ENCODE measurements at places on chromosomes 6 and 20.

- DNase-seq: no peak
Observed at GRCh38 chr6:72976484-72976883, 248.8 kb downstream of the KHDC1L start.

DNA sequence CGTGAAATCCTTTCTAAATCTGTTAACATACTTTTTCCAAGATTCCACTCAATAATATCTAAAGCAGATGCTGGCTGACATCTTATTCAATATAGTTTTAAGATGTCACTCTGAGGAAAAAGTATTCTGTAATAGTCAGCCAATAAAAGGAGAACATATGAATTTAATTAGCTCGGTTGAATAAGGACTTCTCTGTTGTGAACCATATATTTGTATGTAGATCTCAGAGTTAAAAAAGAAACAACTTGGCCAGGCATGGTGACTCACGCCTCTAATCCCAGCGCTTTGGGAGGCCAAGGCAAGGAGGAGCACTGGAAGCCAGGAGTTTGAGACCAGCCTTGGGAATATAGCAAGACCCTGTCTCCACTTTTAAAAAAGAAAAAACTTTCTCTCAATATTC, 7.4 kb upstream of the CD24 start:
- DNase-seq: no peak

GRCh38 chr6:56282391-56282790, 35.0 kb upstream of the COL21A1 start:
- DNase-seq: no peak

- no peak for DNase-seq
Observed at GRCh38 chr6:105739764-105740163, 336.9 kb upstream of the PREP start.

- no peak for DNase-seq
Observed at GRCh38 chr20:39473536-39473935, 511.4 kb downstream of the DHX35 start.

DNA sequence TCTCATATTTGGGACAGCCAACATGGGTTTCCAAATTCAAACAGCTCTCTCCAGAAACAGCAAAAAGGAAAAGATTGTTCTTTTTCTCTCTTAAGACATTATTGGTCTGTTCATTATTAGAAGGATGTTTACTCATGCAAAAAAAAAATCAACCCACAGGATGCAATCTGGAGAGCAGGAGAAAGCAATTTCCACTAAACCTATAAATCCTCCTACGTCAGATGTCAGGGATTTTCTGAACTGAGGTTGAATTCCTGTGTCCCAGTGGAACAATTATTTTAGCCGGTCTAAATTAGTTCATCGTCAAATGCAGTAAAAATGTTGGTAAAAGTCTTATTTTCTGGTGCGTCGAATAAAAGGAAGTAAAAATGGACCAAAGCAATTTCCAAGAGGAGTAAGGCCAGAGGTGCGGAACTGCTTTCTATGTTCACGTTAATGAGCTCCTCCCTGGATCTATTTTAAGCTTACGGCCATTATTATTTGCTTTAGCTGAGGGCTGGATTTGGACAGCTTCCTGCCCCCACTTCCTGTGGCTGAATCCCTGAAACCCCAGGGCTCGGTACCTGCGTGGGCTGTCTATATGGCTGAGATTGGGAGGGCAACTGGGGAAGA, at the start of gene GABRR1:
GABRR1 (minus strand) TSS at position 60 of the 612 bp plus-strand sequence; CDS start at position 24, 36 bp downstream.
- DNase-seq: no peak

GRCh38 chr6:40689185-40689584, 102.0 kb upstream of the LRFN2 start:
- no peak for DNase-seq

DNA sequence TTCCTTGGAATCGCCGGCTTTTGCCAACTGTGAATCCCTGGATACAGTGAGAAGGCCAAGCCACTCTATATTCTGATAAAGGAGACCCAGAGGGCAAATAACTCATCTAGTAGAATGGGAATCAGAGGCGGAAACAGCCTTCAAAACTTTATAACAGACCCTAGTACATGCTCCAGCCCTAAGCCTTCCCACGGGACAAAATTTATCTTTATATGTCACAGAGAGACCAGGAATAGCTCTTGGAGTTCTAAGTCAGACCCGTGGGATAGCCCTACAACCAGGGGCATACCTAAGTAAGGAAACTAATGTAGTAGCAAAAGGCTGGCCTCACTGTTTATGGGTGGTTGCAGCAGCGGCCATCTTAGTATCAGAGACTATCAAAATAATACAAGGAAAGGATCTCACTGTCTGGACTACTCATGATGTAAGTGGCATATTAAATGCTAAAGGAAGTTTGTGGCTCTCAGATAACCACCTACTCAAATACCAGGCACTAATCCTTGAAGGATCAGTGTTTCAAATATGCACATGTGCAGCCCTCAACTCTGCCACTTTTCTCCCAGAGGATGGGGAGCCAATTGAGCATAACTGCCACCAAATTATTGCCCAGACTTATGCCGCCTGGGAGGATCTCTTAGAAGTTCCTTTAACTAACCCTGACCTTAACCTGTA, 29.5 kb downstream of the CEP85L start:
- DNase-seq: no peak

GRCh38 chr20:51420111-51420510, 122.4 kb downstream of the NFATC2 start:
- no peak for DNase-seq

DNA sequence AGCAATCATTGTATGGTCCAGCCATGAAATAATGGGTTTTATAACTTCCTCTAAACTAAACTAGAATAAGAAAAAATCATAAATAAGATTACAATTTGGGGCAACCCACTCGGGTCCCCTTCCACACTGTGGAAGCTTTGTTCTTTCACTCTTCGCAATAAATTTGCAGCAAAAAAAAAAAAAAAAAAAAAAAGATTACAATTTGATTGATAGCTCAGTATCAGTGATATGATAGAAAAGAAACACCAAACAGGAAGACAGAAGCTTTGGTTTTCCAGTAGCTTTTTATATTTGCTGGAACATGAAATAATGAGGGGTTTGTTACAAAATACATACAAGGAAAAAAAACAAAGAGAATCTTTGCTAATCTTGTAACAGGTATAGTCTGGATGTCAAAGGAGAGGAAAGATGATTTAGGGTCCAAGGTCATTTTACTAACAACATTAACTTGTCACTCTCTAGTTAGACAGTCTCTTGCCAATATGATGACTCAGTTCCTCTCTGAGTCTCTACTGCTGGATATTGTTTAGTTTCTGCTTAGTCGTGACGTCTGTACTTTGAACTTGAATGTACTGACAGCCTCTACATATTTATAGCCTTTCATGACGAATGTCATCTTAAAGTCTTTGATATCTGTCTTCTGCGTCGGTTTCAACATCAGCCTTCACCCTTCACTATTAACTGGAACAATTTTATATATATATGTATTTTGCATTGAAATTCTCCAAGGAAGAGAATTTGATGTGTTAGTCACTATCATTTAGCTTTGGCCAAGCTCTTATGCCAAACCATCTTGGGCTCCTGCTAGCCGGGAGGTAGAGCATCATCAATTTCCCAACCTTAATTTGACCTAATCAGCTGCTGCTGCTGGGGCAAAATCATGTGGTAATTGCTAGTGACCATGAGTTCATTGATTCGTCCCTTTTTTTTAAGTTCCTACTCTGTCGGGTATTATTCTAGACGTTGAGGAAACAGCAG, 213.1 kb upstream of the STXBP5 start:
- DNase-seq: no peak

DNA sequence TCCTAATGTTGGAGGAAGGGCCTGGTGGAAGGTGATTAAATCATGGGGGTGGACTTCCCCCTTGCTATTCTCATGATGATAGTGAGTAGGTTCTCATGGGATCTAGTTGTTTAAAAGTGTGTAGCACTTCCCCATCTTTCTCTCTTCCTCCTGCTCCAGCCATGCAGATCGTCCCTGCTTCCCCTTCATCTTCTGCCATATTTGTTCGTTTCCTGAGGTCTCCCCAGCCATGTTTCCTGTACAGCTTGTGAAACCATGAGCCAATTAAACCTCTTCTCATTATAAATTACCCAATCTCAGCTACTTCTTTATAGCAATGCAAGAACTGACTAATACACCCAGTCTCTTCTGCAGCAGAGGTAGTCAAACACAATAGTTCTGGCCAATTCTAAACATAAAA, 5.4 kb downstream of the EPM2A start:
- DNase-seq: no peak

DNA sequence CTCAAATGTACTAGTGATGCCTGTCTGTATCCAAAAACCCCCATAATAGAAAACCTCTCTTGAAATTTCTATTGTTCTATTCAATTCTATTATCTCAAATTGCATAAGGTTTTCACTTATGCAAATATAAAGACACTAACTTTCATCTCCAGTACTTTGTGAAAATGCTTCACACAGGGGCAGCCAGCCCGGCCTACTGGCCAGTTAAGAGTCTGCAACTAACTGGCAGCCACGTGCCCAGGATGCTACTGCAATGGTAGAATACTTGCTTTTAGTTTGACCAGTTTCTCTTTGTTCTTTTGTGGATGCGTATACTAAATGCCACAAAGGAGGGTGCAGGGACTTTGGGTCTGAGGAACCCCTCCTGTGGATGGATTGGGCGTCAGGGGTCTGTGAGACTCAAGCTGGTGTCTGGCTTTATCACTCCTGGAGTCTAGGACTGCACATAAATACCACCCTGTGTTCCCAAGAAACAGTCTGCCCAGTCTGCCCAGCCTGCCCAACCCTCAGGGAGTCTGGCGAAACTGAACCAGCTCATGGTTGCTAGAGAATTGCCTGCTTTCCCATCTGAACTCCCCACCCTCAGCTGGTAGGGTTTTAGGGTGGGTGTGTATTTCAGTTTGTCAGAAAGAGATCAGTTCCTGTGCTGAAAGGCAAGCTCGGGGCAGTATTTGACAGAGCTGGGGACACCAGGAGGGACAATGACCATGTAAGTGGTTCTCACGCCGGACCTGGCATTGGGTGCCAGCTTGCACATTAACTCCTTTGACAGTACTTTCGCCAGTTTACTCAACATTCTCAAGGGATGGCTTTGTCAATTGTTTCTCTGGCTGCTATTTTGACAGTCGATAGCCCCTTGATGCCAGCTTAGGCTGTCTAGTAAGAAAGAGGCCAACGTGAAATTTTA, 558.2 kb upstream of the JAG1 start:
- DNase-seq: no peak

- DNase-seq: no peak
Observed at GRCh38 chr6:135170238-135170637, 10.9 kb upstream of the MYB start.

DNA sequence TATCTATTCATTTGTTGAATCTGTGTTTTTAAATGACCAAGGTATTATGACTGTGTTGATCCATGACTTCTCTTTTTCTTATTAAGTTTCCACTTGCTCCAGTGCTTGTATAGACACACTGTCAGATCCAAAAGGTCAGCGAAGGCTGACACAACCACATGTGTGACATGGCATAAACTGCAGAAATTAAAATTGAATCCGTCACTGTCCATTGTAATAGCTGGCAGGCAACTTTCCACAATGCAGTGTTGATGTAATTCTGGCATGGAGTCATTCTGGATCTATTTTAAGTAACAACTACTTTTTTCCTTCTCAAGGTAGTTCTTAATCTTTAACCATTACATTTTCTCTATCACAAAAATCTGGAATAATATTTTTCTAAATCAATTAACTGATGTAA, 145.3 kb downstream of the AIG1 start:
- no peak for DNase-seq

DNA sequence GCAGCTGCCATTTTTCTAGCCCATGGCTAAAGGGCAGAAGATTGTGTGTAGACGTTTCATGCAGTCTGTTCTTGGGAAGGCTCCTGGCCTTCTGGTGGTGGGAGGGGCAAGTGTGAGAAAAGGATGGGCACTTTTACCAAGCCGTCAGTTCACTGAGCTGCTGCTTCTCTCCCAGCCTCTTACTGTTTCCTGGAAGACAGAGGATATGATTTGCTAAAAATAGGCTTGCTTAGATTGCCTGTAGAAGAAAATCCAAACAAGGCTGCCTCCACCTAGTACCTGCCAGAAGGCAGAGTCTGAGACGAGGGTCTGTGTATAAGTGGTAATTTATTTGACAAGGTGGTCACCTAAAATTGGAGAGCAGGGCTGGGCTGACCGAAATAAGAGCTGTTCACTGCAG, 7.5 kb downstream of the KIZ start:
- no peak for DNase-seq

DNA sequence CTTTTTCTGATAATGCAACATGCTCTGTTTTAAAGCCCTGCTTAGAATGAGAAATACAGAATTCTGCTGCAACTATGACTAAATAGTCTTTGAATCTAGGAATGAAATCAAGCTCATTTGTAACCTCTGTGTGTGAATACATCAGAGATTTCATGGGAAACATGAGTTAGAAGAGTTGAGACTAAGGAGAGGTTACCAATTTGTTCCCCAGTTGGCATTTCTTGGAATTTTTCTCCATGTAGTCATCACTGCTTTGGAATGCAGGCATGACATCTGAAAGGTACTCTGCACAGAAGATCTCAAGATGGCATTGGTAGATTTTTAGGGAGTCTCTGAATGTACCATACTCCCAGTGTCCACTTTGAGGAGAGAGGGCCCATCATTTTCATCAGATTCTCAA, 237.2 kb downstream of the TFAP2A start:
- no peak for DNase-seq

- DNase-seq: no peak
Observed at GRCh38 chr6:100664274-100665040, 199.7 kb upstream of the SIM1 start.

GRCh38 chr20:38091441-38092216, 58.1 kb downstream of the RPRD1B start:
- DNase-seq: no peak

DNA sequence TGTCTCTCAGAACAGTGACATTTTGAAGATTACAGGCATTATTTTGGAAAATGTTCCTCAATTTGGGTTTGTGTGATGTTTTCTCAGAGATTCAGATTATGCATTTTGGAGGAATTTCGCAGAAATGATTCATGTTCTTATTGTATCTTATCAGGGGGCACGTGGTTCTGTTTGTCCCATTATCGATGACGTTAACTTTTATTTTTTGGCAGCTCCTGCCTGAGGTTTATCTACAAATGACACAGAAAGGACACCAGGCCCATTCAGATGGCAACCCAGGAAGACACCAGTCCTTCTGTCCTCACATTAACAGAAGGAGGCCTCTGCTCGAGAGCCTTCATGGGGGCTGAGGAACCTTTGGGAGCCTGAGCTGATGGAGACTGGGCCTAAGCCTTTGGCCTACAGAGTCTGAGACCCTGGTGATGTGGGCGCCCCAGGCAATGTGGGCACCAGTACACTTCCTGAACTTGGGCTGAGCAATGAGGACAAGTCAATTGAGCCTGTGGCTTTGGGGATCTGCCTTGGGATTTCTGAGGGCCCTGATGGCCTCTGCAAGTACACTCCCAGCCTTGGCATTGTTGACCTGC, 41.2 kb upstream of the EZR start:
- DNase-seq: no peak

DNA sequence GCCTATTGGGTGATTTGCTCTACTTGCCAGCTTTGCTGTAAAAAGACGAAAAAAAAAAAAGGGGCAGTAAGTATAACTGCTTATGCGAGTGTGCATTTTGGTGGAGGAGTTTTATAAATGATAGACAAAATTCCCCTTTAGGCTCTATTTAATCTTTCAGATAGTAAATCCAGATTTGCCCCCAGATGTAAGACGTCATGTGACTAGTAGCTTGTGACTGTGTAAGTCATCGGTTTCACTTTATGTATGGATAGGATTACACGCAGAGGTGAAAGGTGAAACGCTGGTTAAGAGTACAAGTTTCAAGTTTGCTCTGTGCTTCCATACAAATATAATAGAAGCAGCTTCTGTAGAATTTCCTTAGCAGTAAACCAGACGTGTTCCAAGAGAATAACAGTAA, 7.9 kb downstream of the RAB32 start:
- DNase-seq: no peak
